ENCODE measurements at places on chromosomes 2 and 18.

DNA sequence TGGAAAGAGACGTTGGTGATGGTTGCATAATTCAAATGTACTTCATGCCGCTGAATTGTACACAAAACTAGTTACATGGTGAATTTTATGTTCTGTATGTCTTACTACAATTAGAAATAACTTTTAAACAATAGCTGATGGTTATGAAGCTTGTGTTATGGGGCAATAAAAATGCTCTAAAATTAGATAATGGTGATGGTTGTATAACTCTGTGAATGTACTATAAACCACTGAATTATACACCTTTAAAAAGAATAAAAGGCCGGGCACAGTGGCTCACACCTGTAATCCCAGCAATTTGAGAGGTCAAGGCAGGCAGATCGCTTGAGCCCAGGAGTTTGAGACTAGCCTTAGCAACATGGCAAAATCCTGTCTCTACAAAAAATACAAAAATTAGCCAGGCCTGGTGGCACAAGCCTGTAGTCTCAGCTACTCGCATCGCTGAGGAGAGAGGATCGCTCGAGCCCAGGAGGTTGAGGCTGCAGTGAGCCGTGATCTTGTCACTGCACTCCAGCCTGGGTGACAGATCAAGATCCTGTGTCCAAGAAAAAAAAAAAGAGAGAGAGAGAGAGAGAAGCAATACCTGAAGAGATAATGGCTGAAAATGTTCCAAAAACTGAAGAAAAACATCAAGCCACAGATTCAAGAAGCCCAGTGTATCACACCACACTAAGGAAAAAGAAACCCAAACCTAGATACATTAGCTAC, 6.3 kb downstream of the RNU4ATAC start:
- DNase-seq = no peak

GRCh38 chr18:10271481-10271880, 183.0 kb upstream of the APCDD1 start:
- DNase-seq = no peak

DNA sequence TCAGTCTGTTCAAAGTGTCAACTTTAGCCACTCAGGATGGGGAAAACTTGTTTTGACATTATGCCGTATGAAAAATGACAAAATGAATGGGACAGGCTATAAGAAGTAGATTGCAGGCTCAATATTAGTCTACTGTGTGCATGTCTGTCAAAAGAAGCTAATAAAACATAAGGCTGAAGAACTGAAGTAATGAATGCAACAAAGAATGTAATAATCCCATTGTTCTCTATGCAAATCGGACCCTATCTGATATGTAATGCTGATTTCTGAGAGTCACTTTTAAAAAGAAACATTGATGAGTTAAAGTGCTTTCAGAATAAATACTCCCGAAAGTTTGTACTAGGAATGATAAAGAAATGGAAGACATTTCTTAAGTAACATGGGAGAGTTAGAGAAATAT, 172.2 kb downstream of the DLGAP1 start:
- no peak for DNase-seq

DNA sequence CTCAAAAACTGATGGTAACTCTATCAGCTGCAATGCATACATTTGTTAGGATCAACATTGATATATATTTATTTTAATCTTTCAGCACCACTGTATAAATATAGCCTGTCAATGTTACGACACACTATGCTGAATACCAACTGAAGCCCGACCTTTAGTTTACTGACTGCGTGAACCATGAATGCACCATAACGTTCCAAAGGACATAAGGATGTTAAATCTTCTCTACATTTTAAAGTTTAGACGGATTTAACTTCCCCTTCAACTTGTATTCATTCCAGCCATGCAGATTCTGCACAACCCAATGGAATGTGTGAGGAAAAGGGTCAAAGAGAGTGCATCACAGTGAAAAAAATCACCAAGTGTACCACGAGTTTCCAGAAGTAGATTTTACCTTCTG, 489.5 kb downstream of the IRS1 start:
- no peak for DNase-seq

- peak; percentile 24 for DNase-seq
These were observed 3.7 kb downstream of the HDAC4 start for GRCh38 chr2:239396881-239397681.

DNA sequence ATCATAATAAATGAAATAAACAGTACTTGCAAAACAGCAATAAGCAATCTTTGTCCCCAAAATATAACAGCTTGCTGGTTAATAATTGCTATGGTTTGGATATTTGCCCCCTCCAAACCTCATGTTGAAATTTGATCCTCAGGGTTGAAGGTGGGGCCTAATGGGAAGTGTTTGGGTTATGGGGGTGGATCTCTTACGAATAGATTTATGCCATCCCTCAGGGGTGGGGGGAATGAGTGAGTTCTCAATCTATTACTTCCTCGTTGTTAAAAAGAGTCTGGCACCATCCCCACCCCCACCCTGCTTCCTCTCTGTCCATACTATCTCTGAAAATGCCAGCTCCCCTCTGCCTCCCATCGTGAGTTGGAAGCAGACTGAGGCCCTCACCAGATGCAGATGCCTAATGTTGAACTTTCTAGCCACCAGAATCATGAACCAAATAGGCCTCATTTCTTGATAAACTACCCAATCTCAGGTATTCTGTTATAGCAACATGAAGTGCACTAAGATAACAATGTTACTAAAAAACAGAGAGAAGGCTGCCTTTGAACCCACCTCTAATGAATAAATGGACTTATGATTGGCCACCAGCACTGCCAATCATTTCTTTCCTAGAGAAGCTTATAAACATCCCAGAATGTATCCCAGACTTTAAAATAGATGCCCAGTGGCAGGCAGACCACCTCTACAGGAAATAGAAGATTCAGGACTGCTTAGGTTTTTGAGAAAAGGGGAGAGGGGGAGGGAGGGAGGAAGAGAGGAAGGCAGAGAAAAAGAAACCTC, 90.1 kb downstream of the ALPK2 start:
- no peak for DNase-seq

DNA sequence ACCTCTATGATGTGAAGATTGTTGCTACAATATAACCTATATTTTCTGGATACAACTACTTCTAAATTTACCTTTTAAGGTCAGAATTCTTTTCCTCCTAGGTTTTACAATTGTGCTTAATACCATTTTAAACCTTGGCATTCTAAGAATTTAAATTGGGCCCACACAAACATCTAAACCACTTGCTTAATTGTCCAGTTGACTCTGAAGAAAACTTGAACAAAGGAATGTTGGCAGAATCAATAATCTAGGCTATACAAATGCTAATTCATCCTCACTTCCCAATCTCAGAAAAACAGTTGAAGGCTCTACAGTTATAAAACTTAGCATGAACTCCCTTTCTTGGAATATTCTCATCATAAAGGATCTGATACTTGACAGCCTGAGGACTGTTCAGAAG, 84.3 kb downstream of the RPRM start:
- DNase-seq = no peak

- DNase-seq = no peak
These were observed 42.4 kb downstream of the THUMPD2 start for GRCh38 chr2:39736640-39737039.

DNA sequence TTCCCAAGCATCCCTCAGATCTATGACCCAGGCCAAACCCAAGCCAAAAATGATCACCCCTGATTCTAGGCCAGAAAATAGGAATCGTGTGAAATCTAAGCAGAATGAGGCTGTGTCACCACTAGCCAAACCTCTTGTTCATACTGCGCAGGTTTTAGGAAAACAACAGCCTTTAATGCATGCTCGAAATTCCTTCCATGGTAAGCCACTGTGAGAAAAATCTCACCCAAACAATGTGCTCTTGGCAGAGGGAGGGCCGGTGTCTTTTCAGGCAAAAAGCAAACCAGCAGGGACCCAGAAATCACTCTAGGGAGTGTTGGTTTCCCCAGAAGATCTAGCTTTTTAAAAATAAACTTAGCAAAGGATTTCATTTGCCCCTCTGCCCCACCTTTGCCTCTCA, 71.2 kb upstream of the FOSL2 start:
- no peak for DNase-seq

DNA sequence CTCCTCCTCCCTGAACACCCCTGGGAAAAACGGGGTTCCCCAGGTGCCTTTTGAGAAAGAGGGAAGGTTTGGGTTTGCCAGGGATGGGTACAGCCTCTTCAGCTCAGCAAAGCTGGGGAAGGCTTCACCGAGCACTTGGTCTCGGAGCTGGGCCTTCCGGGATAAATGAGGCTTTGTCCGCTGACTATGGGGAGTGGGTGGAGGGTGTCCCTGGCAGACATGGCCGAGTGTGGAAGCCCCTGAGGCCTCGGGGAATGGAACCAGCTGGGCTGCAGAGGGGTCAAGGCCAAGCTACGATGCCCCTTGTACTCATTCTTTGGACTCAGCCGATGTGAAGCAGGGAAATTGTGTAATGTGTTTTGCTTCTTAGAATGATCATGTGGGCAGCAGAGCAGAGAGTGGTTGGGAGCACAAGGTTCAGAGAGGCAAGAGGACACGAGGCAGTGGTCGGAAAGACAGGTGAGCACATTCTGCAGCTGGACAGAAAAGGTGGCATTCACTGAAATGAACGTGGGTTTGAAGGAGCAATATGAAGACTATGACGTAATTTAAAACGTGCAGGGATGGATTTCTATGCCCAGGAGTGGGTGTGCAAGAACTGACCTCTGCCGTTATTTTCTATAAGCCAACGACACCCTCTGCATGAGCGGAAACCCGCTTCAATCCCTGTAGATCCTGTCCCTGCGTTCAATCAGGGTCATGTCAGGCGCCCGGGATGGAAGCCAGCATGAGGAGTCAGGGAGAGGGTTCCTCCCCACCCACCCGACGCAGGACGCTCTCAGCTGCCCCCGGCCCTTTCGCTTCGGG, 142.6 kb downstream of the PXDN start:
- no peak for DNase-seq

DNA sequence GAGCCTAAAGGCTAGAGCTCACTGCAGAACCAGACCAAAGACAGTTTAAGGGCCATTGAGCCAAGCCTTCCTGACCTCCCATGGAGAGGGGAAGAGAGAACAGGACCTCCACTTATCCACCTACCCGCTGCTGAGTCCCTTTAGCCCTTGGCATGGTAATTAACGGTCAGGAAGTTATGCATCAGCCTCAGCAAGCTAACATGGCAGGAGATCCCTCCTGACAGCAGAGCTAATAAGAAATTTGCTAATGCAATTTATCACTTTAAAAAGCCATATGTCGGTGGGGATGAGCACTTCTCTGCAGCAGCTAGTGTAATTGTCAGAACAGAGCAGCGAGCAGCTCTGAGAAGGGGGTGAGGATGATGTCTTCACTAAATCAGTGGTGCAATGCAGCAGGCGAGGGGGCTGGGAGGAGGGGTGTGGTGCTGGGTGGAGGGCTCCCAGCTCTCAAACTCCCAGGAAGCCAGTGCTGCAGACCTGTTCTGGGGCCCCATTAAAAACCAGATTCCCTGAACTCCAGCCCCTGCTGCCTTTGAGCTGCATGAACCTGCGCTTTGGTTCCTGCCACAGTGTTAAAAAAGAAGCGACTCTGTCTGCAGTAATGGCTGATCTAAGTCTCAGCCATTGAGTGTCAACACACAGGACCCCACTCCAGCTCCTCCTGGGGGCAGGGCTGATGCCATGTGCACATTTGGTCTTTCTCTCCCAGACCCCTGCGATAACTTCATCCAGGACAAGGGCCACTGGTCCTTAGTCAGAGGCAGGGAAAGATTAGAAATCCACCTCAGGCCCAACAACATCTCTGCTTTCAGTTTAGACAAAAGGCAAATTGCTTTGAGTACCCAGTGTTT, 84.2 kb upstream of the STPG4 start:
- DNase-seq = no peak

All from activated effector memory CD4-positive, alpha-beta T cell treated with Interleukin-2 at 50 U/mL for 16 hours (primary cell).